ENCODE measurements at places on chromosomes 5 and 9.

DNA sequence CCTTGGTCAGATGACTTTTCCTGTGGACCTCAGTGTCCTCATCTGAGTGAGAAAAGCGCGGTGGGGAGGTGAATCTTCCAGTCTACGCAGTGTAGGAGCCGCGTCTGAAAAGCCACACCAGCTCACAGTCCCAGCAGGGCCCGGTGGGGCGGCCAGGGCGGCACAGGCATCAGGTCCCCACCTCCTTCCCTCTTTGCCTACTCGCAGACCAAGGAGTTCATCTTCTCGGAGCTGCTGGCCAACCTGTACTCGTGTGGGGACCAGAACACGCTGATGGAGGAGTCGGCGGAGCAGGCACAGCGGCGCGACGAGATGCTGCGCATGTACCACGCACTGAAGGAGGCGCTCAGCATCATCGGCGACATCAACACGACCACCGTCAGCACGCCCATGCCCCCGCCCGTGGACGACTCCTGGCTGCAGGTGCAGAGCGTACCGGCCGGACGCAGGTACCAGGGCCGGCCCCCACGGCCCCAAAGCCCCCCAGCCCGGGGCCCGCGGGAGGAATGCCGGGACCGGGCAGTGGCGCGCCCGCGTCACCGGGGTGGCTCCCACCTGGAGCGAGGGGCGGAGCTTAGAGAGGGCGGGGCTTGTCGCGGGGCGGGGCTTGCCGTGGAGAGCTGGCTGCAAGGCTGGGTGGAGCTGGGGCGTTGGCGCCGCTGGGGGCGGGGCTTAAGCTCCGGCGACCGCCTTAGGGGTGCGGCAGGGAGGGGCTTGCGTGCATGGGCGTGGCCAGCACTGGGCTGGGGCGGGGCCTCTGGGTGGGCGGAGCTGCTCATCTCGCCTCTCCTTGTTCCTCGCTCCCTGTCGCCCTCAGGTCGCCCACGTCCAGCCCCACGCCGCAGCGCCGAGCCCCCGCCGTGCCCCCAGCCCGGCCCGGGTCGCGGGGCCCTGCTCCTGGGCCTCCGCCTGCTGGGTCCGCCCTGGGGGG is 25.6 kb downstream of the GOLGA2 start:
- DNase-seq, result peak; percentile 99

DNA sequence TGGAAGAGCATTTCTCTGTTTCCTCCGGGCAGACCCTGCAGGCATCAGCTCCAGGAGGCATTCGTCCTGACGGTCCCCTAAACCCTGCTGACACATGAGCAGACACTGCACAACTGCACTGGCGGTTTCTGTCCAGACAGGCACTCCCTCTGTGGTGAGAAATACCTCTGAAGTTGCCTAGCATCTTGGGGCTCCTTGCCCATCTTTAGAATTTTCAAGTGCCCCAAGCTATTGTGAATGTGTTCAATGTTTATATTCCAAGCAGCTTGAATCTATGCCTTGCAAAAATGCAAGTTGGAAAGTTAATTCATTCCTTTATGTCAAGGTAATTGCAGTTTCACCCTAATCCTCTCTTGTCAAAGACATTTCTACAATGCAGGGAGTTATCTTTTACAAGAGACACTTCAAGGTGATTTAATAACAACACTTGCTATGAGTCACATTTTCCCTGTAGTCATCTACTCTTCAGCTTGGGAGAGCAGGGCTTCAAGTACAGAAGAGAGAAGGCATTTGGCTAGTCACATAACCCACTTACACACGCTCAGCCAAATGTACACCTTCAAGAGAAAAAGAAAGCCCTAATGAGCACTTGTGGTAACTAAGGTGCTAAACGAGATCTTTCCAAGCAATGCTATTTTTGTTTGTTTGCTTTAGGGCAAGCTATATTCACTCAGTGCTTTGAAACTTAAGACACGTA is 302.5 kb downstream of the MLLT3 start:
- no peak for DNase-seq

GRCh38 chr9:111451570-111451969 is 32.6 kb downstream of the ECPAS start:
- no peak for DNase-seq

- DNase-seq, result no peak
Observed at GRCh38 chr5:39523821-39524220, 99.0 kb upstream of the DAB2 start.

DNA sequence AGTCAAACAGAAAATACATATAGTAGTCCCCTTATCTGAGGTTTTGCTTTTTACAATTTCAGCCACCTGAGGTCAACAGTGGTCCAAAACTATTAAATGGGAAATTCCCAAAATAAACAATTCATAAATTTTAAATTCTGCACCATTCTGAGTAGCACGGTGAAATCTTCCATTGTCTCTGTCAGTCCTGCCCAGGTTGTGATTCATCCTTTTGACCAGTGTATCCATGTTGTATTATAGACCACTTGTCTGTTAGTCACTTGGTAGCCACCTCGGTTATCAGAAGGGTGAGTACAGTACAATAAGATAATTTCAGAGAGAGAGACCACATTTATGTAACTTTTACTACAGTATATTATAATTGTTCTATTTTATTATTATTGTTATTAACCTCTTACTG is 2.8 kb downstream of the CCDC152 start:
- DNase-seq, result no peak

GRCh38 chr9:88237991-88238571 is 99.8 kb upstream of the SPATA31C2 start:
- DNase-seq, result no peak

GRCh38 chr5:10538789-10539686 is 24.8 kb upstream of the ANKRD33B start:
- no peak for DNase-seq

GRCh38 chr9:121651008-121651294 is 483 bp upstream of the DAB2IP start:
- no peak for DNase-seq

- no peak for DNase-seq
Observed at GRCh38 chr5:145683431-145683830, 151.7 kb downstream of the PRELID2 start.

GRCh38 chr9:136375096-136375495 is 1.6 kb upstream of the CARD9 start:
- no peak for DNase-seq

GRCh38 chr9:137757139-137757538 is 120.4 kb upstream of the CACNA1B start:
- no peak for DNase-seq

DNA sequence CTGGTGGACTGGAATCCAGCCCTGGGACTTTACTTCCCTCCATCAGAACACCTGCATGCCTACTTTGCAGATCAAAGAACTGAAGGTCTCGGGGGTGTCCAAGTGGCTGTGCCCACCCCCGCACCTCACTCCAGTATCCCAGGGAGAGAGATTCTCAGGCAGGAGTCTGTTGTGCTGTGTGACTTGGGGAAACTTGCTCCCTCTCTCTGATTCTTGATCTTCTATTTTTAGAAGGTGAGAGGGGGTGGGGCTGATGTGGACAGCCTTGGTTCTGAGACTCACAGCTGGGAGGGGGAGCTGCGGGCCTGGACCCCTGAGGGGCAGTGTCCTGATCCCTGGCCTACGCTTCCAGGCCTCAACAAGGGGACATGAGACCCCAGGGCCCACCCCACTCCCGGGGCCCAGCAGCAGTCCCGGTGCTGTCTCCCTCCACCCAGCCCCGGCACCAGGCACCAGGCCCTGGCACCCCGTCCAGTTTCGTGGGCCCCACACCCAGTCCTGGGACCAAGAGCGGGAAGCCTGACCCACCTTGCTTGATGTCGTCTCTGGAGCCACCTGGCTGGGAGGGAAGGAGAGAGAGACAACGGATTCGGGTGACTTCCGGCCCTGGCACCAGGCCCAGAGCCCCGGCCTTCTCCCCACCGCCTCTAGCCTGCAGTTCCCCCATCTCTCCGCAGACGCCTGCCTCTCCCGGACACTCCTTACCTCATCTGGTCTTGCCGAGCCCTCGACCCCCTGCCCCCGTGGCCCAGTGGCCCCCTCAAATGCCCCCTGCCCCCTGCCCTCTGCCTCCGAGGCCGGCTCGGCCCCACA is 74.0 kb upstream of the SPTLC1 start:
- no peak for DNase-seq

GRCh38 chr5:149959406-149960236 is 937 bp upstream of the SLC26A2 start:
- peak; percentile 29 for DNase-seq

GRCh38 chr5:128842241-128842640 is 123.0 kb upstream of the SLC27A6 start:
- no peak for DNase-seq

- no peak for DNase-seq
Observed at GRCh38 chr5:9037048-9037447, 508.8 kb downstream of the SEMA5A start.

GRCh38 chr5:65718576-65719310 is 3.2 kb downstream of the SGTB start:
- no peak for DNase-seq

GRCh38 chr5:12245429-12245828 is 341.2 kb upstream of the CTNND2 start:
- no peak for DNase-seq
